ENCODE measurements at places on chromosomes 1 and 21.
A peak's percentile ranks its signal among the peaks of the same experiment; 100 is the strongest.

- peak; percentile 47 for DNase-seq
Observed at GRCh38 chr1:98045211-98045766, 124.5 kb upstream of the DPYD start.

DNA sequence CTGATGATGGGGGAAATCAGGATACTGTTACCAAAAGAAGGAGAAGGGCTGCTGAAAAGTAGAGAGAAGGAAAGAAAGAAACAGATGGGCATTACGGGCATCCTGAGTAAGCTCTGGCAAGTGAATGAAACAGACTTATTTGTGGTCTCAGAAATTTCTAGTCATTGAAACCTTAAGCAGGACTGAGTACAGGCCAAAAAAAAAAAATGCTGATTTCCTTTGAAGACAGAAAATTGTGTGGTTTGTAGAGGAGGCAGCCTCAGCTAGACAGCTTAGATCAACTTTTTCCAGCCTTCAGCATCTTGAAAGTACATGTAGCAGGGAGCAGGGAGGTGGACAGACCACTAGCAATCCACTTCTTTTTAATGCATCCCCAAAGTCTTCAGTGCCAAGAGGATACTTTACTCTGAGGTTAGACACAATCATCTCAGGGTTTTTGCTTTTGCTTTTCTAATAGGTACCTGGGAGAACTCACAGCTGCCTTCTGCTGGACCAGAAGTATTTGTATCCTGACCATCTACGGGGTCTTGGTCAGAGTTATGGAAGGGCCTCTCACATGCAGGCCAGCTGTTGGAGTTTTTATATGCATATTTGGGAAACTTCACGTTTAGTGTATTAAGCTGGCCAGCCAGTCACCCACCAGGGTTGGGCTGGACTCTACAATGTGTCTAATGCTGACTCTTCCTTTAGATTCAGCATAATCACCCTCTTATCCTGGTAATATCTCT lies 10.6 kb upstream of the CAPZB start:
- no peak for DNase-seq

DNA sequence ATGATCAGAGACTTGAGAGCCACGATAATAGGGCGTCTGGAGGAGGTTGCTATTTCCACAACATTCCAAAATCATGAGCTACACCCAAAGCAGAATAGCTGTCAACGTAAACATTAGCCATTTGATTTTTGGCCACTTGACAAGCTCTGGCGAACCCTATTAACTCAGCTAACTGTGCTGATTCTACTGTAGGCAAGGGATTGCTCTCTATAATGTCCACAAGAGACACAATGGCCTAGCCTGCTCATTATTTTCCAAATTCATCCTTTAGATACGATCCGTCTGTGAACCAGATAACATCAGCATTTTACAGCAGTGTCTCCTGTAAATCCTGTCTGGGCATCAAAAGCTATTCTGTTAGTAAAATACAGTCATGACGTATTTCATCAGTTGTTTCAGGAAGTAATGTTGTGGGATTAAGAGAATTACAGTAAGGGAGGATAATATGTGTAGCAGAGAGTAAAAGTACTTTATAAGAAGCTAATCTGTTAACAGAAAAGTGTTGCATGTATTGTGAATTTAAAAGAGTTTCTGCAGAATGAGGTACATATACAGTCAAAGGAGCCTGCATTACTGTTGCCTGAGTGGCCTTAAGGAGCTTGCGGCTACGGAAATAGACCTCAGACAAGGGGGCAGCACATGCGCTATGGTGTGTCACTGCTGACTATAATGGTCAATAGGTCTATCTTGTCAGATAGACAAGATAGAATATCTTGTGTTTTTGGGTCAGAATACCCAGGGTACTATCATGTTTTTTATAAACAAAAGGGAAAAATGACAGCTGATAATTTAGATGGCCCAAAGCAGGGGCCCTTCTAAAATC lies 44.9 kb upstream of the TINAGL1 start:
- no peak for DNase-seq

DNA sequence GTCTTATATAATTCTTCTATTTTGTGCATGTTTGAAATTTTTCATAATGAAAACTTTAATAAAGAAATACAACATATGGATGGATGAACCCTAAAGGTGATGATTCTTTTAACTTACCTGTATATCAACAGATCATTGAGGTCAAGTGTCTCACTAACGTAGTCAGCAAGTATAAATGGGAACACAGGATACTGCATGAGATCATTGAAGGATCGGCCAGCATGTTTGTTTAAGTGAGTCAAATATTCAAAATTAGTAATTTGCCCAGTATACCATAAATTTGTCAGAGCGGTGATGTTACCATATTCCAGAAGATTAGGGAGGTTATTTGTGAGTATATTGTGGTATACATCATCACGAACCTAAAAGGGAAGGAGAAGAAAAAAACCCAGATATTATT lies 71.0 kb upstream of the GNG4 start:
- DNase-seq = no peak

GRCh38 chr1:211986628-211987254 lies 48.6 kb downstream of the INTS7 start:
- DNase-seq = no peak

- no peak for DNase-seq
Observed at GRCh38 chr1:217948741-217949140, 317.6 kb downstream of the SPATA17 start.

DNA sequence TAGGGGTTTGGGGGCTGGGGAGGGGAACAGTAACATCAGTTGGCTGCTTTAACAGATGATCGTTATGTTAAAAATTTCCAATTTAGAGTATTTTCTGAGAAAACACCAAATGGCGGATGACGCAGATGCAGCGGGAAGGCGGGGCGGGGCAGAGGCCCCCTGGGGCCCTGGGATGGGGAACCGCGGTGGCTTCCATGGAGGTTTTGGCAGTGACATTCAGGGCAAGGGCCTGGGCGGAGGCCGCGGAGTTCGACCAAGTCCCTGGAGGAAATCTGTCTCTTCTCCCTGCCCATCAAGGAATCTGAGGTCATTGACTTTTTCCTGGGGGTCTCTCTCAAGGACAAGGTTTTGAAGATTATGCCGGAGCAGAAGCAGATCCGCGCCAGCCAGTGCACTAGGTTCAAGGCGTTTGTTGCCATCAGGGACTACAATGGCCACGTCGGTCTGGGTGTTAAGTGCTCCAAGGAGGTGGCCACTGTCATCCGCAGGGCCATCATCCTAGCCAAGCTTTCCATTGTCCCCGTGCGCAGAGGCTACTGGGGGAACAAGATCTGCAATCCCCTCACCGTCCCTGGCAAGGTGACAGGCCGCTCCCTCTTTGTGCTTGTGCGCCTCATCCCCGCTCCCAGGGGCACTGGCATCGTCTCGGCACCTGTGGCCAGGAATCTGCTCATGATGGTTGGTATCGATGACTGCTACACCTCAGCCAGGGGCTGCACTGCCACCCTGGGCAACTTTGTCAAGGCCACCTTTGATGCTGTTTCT lies 310.2 kb downstream of the PTPRC start:
- no peak for DNase-seq

- no peak for DNase-seq
Observed at GRCh38 chr1:210620867-210621488, 292.3 kb downstream of the HHAT start.

- DNase-seq = no peak
Observed at GRCh38 chr1:7109901-7110300, 324.6 kb downstream of the CAMTA1 start.

GRCh38 chr1:42482635-42483153 lies 19.6 kb downstream of the CCDC30 start:
- no peak for DNase-seq

- peak; percentile 5 for DNase-seq
Observed at GRCh38 chr1:113452921-113453770, 62.8 kb downstream of the MAGI3 start.

DNA sequence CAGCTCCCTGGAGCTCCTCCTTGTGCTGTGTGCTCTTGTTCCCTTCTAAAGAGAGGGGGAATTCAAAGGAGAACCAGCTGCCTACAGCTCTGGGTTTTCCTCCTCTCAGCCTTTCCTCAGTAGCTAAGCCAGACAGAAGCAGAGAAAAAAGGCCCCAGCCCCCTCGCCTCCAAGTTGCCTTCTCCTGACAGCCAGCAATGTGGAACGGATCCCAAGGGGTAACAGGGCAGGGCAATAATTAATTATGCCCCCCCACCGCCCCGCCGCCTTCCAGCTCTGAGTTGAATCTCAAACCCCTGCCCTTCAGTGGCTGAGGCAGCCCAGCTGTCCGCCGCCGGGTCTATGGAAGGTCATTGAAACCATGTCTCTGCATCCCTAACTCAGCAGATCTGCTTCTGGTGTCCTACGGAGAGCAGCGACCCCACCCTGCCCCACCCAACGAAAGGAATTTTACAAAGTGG lies 69.0 kb upstream of the GOLT1A start:
- no peak for DNase-seq

DNA sequence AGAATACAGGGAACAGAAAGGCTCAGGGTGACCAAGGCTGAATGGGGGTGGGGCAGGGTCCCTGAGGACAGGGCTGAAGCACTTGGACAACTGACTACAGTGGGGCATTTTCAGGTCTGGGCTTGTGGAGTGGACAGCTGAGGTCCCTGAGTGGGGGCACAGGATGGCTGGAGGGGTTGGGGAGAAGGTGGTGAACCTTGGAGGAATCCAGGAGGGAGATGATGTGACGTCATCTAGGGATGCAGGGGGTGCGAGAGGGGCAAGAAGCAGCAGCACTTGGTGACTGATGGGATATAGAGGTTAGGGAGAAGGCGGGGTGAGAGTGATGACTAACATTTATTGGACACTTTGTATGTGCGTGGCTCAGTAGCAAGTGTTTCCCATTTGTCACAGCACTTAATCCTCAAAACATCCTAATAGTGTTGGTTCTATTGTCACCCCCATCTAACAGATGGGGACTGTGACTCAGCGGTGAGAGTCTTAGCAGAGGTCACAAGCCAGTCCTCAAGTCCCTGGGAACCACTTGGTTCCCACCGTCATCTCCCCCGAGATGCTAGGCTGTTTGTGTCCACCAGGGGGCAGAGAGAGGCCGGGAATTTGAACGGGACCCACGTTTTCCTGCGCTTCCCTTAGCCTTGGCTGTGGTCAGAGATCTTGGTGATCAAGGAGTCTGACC lies 27.9 kb upstream of the BMP8B start:
- peak; percentile 81 for DNase-seq

DNA sequence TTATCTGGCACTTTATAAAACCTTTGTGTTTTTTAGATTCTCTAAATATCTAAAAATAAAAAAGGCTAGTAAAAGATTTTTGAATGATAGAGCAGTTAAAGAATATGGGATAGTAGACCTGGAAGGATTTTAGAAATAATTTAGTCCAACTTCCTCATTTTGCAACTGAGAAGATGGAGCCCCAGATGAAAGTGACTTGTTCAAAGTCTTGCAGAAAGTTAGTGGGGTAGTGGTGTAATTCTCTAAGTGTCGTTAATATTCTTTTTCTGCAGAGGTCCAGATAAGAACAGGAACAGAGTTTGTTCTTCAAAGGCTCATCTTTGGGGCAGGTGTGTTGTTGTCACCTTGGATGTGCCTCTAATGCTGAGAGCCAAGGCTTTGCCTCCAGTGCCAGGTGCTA lies 159.5 kb downstream of the DISC1 start:
- DNase-seq = no peak

GRCh38 chr1:44239331-44239960 lies 26.2 kb downstream of the DMAP1 start:
- no peak for DNase-seq

DNA sequence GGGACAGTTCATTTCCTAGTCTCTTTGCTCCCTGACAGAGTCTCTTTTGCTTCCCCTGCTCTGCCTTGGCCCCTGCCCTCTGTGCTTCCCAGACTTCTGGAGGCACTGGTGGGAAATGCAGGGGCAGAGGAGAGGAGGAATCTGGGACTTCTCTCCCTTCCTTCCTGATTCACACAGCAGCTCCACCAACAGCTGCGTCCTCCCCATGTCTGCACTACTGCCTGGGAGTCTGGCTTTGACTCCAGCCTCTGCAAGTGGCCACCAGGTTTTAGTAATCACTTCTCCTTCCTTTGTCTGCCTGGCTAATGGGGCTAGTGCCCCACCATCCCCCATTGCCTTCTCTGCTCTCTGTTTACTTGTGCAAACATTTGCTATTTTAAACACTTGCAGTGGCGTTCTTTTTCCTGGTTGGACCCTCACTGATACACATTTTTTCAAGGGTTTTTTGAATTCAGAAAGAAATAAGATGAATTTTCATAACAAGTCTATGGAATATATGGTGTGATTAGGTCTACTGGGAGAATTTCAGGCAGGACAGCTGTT lies 21.9 kb downstream of the FASLG start:
- no peak for DNase-seq

GRCh38 chr1:107877745-107878144 lies 87.2 kb downstream of the VAV3 start:
- no peak for DNase-seq

- DNase-seq = no peak
Observed at GRCh38 chr1:116265931-116266863, 106.8 kb upstream of the ATP1A1 start.

DNA sequence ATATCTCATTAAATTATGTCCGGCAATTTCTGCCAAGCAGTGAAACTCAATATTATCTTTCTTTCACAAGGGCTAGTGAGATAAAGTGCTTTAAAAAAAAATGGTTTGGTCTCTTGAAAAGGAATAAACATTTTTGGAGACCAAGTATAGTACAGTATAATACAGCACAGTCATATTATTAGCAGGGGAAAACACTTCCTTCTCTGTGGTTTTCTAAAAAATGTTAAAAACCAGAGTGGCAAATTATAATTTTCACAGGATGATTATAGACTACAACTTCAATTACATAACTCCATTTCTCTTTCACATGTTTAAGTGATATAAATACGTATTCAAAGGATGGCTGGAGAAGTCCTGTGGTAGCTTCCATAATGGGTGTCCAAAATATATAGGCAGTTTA lies 170.3 kb upstream of the DMRTA2 start:
- DNase-seq = no peak

DNA sequence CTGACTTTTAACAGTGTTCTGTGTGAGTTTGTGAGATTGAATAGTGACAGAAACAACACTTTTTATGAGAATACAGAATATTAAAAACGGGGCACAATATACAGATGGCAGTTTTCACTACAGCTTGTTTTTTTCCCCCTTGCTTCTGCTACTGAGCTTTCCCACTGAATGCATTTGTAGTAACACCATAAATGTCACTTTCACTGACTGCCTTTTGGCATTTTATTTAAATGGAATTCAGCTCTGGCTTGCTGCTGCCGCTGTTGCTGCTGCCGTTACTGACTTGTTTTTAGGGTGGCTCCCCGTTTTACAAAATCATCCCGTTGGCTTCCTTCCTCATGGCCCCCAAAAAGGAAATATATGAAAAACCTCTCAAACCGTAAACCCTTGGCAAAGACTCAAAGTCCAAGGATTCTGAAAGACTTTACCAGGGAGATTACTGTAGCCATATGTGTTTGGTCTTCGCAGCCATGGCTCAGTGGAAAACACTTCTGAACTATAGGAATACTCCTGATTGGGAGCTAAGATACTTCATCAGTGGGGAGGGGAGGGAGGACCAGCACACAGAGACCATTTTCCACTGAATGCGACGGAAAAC lies 151.0 kb downstream of the NUF2 start:
- no peak for DNase-seq

- no peak for DNase-seq
Observed at GRCh38 chr1:59039551-59039950, 255.7 kb upstream of the JUN start.

DNA sequence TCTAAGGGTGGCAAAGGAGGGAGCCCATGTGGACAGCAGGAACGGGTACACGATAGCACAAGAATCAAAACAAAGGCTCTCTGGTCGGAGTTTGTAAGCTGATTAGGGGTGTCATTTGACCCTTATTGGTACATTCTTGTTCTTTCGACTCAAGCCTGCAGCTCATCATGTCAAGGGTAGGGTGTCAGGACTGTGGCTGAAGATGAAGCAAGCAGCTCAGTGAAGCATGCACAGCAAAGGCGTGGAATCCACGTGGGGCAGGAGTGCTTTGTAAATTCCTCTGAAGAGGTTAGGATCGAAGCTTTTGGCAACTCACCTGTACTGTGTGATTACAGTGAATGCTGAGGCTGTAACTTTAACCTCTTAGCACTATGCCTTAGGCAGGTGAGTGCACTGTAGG lies 4.7 kb upstream of the ABCB10 start:
- DNase-seq = no peak
